Body of pancreas (tissue), 4 donors: ENCODE measurements at places on chromosomes 4 and X. TPM values are rescaled to one million over a fixed set of nuclear protein-coding genes. Genes with fewer than 3 reads are reported as not detected.

MGAT4D gene
- not detected for total RNA-seq

GPRIN3 gene
- 9.3 TPM for total RNA-seq

GNRHR gene
- total RNA-seq: not detected

BEX1 gene
- 41.5 TPM for total RNA-seq

GYPB gene
- not detected for total RNA-seq

SGCB gene
- 9.3 TPM for total RNA-seq

APLN gene
- not detected for total RNA-seq

TRIM60 gene
- total RNA-seq: not detected

ADAD1 gene
- total RNA-seq: not detected

IL2RG gene
- total RNA-seq: 0.52 TPM

MAGEA8 gene
- total RNA-seq: not detected

MAGEA6 gene
- total RNA-seq: not detected

PPA2 gene
- 57.4 TPM for total RNA-seq

ZNF718 gene
- total RNA-seq: 7.6 TPM

KLB gene
- total RNA-seq: 3.6 TPM

TCP11X2 gene
- total RNA-seq: not detected

HSD17B13 gene
- total RNA-seq: 0.66 TPM

ZCCHC18 gene
- total RNA-seq: 2.6 TPM

UCP1 gene
- total RNA-seq: not detected

MAGEA2B gene
- not detected for total RNA-seq

EGF gene
- 44.1 TPM for total RNA-seq

RADX gene
- total RNA-seq: 5.7 TPM

UGT2B10 gene
- not detected for total RNA-seq

GPR50 gene
- total RNA-seq: not detected

PNCK gene
- total RNA-seq: not detected

DCX gene
- total RNA-seq: under 0.01 TPM

TAB3 gene
- 36.3 TPM for total RNA-seq

TMEM192 gene
- 13.5 TPM for total RNA-seq

GAGE1 gene
- total RNA-seq: not detected

SHISA3 gene
- not detected for total RNA-seq

PF4V1 gene
- total RNA-seq: not detected

ERAS gene
- not detected for total RNA-seq

TEC gene
- 3.3 TPM for total RNA-seq

RPS6KA6 gene
- total RNA-seq: 0.99 TPM

SSX2 gene
- total RNA-seq: not detected

FRAS1 gene
- total RNA-seq: 22.6 TPM

IL13RA1 gene
- total RNA-seq: 15.2 TPM

YIPF6 gene
- total RNA-seq: 12.9 TPM

EIF2S3 gene
- total RNA-seq: 49.1 TPM

PABPC1L2B gene
- not detected for total RNA-seq

HS3ST1 gene
- 0.78 TPM for total RNA-seq

AMTN gene
- total RNA-seq: not detected

SPANXA1 gene
- total RNA-seq: not detected

HAUS3 gene
- total RNA-seq: 11.9 TPM

PCDH18 gene
- total RNA-seq: 3.9 TPM

FAM13A gene
- 64.3 TPM for total RNA-seq

CXCL10 gene
- total RNA-seq: not detected

PAGE2B gene
- not detected for total RNA-seq

ANOS1 gene
- total RNA-seq: 0.52 TPM

FAM47A gene
- total RNA-seq: not detected

ENPP6 gene
- total RNA-seq: not detected
